ENCODE measurements at places on chromosomes 3 and 15.

DNA sequence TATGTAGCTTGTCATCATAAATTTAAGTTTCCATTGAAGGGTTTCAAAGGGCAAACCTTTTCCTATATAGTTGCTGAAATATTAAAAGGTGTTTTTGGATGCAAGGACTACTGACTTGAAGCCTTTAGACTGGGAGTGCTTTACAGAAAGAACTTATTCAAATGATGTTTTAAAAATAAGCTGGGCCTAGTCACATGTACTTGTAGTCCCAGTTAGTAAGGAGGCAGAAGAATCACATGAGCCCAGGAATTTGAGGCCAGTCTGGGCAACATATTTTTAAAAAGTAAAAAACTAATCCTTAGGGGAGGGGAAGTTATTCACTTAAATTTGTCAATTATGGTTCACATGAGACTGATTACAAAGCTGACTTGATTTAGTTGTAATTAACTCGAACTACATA is 65.0 kb downstream of the SMARCC1 start:
- no peak for DNase-seq

DNA sequence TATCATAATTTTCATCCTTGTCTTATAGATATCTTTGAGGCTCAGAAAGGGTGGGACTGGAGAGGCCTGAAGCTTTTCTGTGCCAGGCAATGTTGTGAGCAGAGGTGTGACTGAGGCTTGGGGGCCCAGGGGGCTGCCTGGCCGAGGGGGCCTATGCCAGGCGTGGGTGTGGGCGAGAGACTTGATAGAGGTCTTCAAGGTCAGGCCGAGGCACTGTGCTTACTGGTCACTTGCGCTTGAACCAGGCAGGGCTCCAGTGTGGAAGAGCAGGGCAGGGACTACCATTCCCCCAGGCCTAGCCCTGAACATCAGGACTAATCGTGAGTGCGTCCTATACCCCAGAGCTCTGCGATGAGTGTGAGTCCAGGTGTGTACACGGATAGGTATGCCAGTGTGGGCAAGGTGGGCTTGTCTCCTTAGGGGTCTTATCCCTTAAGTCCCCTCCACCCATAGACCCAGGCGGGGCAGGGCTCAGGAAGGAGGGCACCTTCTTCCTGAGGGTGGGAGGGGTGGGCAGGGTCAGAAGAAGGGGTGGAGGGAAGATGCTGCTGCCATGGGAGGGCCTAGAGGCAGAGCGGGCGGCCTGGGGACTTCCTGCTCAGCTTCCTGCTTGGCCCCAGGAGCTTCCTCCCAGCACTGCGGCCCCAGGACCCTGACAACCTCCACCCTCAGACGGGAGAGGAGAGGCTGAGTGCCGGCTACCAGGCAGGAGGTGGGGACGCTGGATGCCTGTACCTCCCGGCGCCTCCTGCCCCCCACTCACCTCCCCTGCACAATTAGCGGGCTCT is 84.7 kb downstream of the LINGO1 start:
- DNase-seq = no peak

GRCh38 chr3:23834082-23834870 is 28.5 kb downstream of the UBE2E1 start:
- DNase-seq = no peak

- DNase-seq = no peak
These were observed 351.2 kb downstream of the RAP2B start for GRCh38 chr3:153513236-153513635.

- no peak for DNase-seq
These were observed 20.3 kb downstream of the XXYLT1 start for GRCh38 chr3:195250473-195251251.

- DNase-seq = no peak
These were observed 56.0 kb upstream of the SNRPN start for GRCh38 chr15:24898715-24899272.

- no peak for DNase-seq
These were observed 54.5 kb downstream of the SATB1 start for GRCh38 chr3:18370672-18371071.

- no peak for DNase-seq
These were observed 163.0 kb upstream of the SLC2A2 start for GRCh38 chr3:171189394-171190080.

Data from stimulated activated naive CD8-positive, alpha-beta T cell treated with anti-CD3 and anti-CD28 coated beads, Interleukin-15, Interleukin-2, amounts not matched to agents 100 U/mL and 50 U/mL, for 24 hours (primary cell).